ENCODE measurements at places on chromosomes 5 and 9. TPM values are rescaled to one million over a fixed set of nuclear protein-coding genes. Genes with fewer than 3 reads are reported as not detected.

GRCh38 chr9:124332361-124333202 is 74.8 kb downstream of the NEK6 start:
- H3K36me3 ChIP-seq, result peaks cover 95% of the 10 kb centered on the region
- no peaks in the 10 kb centered on the region for H3K4me1 ChIP-seq
- DNase-seq, result no peak

- H3K27me3 ChIP-seq, result no peaks in the 10 kb centered on the region
- no peaks in the 10 kb centered on the region for H3K36me3 ChIP-seq
- no peak overlapping the region for H3K4me3 ChIP-seq
These were observed 1.0 kb upstream of the IL12B start for GRCh38 chr5:159331093-159331973.

The LPAR1 gene
- 18.1 TPM for polyA plus RNA-seq

- no peaks in the 10 kb centered on the region for H3K27me3 ChIP-seq
- H3K27ac ChIP-seq, result no peak overlapping the region
- no peak overlapping the region for H3K4me3 ChIP-seq
- peaks cover 20% of the 10 kb centered on the region for H3K4me1 ChIP-seq
These were observed 2.9 kb downstream of the ARSK start for GRCh38 chr5:95557841-95558240.

The LCN2 gene
- not detected for polyA plus RNA-seq

The INSL6 gene
- polyA plus RNA-seq, result not detected

DNA sequence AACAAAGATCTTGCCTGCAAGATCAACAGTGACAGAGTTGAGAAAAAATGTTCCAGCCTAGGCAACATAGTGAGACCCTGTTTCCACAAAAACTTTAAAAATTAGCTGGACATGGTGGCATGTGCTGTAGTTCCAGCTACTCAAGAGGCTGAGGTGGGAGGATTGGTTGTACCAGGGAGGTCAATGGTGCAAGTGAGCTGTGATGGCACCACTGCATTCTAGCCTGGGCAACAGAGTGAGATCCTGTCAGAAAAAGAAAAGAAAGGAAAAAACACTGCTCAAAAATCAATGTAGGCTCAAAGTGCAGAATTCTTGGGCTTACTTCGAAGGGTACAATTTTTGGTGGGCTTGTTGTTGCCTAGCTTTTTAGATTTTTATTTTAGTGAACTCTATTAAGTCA is 145.4 kb downstream of the PLPPR1 start:
- no peaks in the 10 kb centered on the region for H3K4me1 ChIP-seq
- no peak overlapping the region for H3K4me3 ChIP-seq
- no peaks in the 10 kb centered on the region for H3K36me3 ChIP-seq
- DNase-seq, result no peak
- no peak overlapping the region for H3K27ac ChIP-seq

All from CD14-positive monocyte (primary cell).